Esophagus mucosa (tissue), 1 donor: ENCODE measurements at places on chromosomes 1 and 21. TPM values are rescaled to one million over a fixed set of nuclear protein-coding genes. Genes with fewer than 3 reads are reported as not detected.

GRCh38 chr1:220198186-220199005, 73.9 kb downstream of the RAB3GAP2 start:
- ATAC-seq, result no peak

The NPR1 gene
- total RNA-seq, result 1.8 TPM

DNA sequence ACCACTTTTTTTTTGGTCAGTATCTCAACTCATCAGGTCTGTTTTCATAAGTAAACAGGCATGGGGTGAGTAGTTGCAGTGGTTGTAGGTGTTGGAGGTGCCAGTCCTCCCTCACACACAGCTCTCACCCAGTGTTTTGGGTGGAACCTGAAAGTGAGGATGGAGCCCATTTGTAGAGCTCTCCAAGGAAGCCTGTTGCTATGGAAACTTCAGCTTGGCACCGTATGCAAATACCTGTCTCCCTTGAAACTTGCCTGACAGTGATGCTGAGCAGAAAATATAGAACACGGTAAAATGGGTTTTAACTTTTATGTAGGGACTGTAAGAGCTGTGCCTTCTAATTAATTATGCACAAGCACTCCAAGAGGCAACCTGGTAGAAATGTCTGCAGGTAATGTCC, 214.1 kb downstream of the AJAP1 start:
- ATAC-seq, result no peak

GRCh38 chr21:37259426-37259825, 7.7 kb downstream of the VPS26C start:
- no peak for ATAC-seq

The MYOG gene
- not detected for total RNA-seq

- ATAC-seq, result no peak
Observed at GRCh38 chr1:61109158-61109557, 26.8 kb downstream of the NFIA start.

GRCh38 chr1:65773391-65774123, 19.1 kb upstream of the PDE4B start:
- ATAC-seq, result no peak

The SPRR5 gene
- 3.5 TPM for total RNA-seq

GRCh38 chr1:93925206-93925605, 16.0 kb upstream of the GCLM start:
- ATAC-seq, result no peak

DNA sequence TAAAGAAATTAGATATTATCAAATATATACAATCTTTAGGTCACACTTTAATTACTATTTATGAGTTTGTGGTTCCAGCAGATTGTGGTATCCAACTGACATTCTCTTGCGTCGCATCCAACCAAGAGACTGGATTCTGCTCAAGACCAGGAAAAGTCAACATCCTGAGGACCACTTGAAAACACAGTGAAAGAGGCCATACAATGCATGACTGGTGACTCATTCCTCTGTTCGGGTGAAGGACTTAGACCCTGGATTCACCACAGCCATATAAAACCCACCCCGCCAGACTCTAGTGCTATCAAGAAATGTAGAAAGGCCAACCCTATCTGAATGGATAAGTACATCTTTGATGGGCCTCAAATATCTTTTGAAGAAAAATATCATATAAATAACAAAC, 14.5 kb upstream of the CFHR4 start:
- no peak for ATAC-seq

GRCh38 chr1:232472485-232473041, 157.4 kb downstream of the SIPA1L2 start:
- no peak for ATAC-seq

- no peak for ATAC-seq
Observed at GRCh38 chr1:86487811-86488141, 19.0 kb downstream of the CLCA1 start.

DNA sequence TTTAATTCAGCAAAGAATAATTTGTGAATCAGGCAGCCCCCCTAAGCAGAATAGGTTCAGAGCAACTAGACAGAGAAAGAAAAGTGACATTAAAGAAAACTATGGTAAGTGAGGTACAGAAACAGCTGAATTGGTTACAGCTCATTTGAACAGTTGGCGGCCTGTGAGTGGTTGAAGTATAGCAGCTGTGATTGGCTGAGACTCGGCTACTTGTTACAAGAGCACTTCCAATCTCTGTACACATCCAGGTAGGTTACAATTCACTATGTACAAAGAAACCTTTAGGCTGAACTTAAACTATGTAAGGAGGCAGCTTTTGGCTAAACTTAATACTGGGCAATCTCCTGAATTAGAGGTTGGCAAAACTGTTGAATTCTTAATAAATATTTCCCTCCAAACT, 171.1 kb upstream of the LHX8 start:
- ATAC-seq, result no peak

The AMY1A gene
- total RNA-seq, result not detected

The PEAR1 gene
- total RNA-seq, result 1.6 TPM

The PLD5 gene
- total RNA-seq, result not detected

DNA sequence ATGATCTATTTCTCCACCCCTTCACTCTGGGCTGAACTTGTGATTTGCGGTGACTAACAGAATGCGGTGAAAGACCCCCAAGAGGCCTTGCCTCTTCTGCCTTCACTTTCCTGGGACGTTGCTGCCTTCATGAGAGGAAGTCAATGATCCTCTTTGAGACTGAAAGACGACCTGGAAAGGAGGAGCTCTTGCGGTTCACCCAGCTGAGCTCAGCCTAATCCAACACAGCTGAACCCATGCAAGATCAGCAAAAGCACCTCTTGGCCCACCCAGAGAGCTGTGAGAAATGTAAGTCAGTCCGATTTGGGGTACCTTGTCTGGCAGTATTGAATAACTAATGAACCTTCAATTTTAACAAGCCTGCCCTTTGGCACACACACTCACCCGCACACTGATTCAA, 767.4 kb upstream of the TPTE start:
- no peak for ATAC-seq

The LIPI gene
- not detected for total RNA-seq

- no peak for ATAC-seq
Observed at GRCh38 chr1:11847667-11848372, at the start of gene NPPA. TSS of gene NPPA (minus strand) at chr1:11847783. CDS start at chr1:11847684, 99 bp downstream.

The FMO5 gene
- total RNA-seq, result 0.68 TPM

- ATAC-seq, result peak; percentile 99
Observed at GRCh38 chr1:217660353-217661062, 29.4 kb downstream of the SPATA17 start.

DNA sequence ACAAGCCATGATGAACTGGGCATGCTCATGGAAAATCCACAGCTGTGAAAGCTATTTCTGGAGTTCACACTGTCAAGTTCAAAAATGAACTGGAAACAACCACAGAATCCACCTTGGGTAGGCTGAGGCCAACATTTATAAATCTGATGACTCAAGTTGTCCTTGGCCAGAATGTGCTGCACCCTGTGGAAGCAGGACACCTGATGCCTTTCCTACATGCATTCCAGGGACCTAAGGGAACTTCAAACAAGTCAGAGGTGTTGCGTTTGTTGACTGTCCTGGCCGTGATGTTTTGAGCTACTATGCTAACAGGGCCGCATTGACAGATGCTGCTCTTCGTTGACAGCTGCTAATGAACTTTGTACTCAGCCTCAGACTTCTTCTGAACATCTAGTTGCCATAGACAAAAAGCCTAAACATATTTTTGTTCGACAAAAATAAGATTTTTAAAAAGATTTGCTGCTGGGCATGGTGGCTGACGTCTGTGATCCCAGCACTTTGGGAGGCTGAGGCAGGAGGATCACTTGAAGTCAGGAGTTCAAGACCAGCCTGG, 127.9 kb upstream of the SLC45A1 start:
- ATAC-seq, result no peak

The RIMKLA gene
- 0.08 TPM for total RNA-seq

DNA sequence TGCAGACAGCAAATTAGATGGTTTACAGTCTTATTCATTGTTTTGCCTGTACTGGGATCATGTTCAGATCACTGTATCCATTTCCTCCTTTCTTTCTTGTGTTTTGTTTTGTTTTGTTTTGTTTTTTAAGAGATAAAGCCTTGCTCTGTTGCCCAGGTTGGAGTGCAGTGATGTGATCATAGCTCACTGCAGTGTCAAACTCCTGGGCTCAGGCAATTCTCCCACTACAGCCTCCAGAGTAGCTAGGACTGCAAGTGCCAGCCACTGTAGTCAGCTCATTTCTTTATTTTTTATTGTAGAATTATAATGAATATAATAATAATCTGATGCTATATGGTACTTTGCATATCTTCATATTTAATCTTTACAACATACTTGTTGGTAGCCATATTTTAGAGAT, 403.7 kb upstream of the B3GALT2 start:
- no peak for ATAC-seq

DNA sequence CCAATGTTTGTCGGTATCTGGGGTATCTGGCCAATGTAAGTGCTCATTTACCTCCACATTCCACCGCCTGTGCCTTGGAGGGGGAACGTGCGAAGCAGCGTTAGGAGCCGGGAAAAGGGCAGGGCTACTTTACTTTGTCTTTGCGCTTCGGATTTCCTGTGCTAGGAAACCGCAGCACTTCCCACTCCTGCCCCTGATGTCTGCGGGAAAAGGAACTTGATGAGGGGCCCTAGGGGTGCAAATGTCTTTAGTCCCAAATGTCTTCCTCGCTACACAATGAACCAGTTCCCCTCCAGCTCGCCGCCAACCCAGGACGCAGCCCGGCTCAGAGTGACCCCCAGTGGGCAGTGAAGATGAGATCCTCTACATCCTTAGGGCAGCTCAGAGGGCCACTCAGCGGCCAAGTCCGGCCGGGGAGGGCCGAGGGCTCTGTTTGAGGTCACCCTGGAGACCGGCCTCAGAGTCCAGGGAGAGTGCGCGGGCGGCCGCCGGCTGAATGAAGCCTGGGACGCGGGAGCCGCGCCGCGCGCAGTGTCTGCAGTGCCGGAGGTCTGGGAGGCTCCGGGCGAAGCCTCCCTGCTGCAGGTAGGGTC, at the start of gene DYNLT5:
TSS of gene DYNLT5 (plus strand) at position 460 of the 593 bp plus-strand sequence. CDS start 2,200 bp downstream, outside the sequence.
- peak; percentile 42 for ATAC-seq

The SV2A gene
- 0.20 TPM for total RNA-seq

- ATAC-seq, result no peak
Observed at GRCh38 chr1:197675583-197676208, 99.6 kb downstream of the DENND1B start.

The ATP6V1G3 gene
- total RNA-seq, result not detected

DNA sequence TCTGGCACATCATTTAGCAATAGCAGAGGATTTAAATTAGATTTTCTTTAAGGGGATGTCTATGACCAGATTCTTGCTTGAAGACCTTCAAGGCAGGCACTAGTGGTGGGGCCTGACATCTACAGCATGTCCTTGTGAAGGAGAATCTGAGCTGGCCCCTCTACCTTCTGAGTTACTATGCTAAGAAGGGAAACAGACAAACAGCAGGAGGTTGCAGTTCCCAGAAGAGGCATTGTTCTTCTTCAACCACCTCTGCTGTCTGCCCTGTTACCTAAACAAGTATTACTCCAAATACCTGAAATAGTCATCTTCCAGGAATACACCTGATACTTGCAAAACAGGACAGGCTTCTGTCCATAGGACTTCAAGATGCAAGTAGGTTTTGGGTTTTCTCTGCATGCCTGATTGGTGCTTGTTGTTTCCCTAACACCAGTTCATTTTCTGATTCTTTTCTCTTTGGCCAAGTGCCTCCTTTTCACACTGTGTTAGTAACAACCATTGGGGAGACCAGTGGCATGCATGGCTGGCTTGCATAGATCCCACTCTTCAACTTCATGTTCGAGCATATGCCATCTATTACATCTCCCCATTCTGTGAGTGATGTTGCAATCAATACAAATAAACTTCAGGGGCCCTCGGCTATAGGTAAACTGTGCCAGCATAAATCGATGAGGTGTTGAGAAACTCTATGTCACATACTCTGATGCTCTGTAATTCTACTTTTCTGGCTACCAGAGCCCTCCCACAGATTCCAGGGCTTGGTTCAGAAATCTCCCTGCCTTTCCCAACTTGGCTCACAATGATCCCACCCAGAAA, 93.0 kb upstream of the DUSP10 start:
- ATAC-seq, result peak; percentile 73

DNA sequence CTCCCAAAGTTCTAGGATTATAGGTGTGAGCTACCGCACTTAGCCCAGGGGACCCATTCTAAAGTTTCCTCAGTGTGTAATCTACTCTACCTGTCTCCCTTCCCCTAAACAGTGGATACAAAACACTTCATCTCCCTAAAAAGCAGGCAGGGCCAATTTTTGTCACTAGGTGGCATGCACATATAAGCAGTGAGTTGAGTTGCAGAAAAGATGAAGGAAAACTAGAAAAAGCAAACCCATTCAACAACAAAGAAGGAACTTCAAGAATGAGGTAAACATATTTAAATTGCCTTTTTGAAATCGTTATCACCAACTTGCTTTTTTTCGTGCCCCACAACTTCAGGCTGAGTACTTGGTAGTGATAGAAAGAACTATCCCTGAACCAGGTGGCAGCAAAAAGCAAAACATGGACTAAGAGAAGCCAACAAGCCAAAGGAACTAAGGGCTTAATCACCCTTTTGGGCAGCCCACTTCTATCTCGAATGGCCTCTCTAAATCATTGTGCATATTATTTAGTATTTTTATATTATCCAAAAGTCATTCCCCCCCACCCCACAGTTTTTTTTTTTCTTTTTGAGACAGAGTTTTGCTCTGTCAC, 19.7 kb upstream of the ALDH9A1 start:
- ATAC-seq, result peak; percentile 48

DNA sequence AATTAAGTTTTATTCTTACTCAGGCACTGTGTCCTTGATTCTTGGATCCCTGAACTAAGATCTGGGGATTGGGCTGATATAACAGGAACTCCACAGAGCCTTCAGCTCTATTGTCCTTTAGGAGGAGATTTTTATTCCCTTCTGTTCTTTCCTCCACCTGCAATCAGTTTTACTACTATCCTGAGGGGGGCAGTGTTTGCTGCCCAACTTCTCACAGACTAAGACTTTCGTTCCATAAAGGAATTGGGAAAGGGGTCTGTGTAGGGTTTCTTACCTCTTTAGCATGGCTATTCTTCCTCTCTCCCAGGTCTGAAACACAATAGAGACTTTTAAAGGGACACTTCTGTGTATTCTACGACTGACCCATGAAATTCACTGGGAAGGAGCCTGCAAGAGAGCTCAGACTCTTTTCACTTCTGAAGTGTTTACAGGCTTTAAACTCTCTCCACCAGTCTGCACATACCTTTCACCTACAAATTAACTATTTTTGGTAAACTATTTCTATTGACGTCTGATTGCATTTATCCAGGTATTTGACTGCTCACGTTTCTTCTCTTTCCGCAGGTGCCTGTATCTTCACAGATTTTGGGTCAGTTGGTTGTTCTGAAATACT, 103.3 kb upstream of the DEPDC1 start:
- ATAC-seq, result no peak

GRCh38 chr1:39199593-39199992, 4.9 kb upstream of the MACF1 start:
- ATAC-seq, result no peak

The C1orf56 gene
- total RNA-seq, result 1.3 TPM

DNA sequence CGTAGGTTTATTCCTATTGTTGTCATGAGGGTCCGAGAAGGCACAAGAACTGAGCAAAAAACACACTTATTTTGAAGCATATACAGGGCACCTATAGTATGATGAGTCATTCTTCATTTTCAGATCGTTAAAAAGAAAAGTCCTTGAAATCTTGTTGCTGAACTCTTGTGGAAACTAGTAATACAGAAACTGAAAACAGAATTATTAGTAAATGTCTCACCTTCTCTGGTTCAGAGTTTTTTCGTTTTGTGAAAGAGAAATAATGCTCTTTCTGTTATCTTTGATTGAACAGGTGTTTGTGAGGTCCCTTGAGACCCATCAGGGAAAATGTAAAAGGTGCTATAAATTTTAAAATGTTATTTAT, 102.0 kb upstream of the COA6 start:
- no peak for ATAC-seq

- ATAC-seq, result peak; percentile 13
Observed at GRCh38 chr1:10252508-10252907, 42.1 kb downstream of the KIF1B start.

The KRTAP19-1 gene
- total RNA-seq, result not detected

The TGFB2 gene
- 0.44 TPM for total RNA-seq

- peak; percentile 71 for ATAC-seq
Observed at GRCh38 chr1:157363660-157364140, 188.6 kb downstream of the FCRL5 start.
